Spinal cord (tissue), 10 donors: ENCODE measurements at places on chromosomes 2 and 18.

DNA sequence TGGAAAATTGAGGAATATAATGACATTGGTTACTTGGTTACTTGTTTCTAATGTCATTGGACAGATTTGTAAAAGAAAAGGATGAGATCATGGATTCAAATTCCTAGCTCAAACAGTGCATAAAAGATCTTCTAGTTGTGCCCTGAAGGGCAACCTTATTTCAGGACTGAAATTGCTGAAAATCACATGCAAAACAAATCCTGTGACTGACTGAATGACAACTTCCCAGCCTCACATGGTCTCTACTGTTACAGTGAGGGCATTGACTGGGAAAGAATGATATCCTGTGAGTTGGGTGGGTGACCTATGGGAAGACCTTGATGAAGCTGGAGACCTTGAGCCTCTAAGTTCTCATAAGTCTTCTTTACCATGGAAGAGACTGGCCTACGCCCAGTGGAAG, 90.4 kb upstream of the HAAO start:
- no peak for DNase-seq

DNA sequence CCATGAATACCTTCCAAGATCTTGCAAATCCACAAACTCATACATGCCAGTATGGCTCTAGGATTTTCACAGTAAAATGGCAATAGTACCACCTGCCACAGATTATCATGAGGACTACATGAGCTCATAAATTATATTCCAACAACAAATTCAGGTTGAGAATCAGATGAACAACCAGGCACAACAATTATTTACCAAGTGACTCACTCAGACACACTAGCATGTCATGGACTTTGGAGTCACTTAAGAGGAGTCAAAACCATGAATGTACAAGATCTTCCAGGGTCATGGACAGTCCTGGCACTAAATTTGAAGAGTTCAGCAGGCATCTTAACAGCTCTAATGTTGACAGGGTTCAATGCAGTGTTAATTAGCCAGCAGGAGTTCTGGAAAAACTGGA, 34.4 kb upstream of the BZW1 start:
- no peak for DNase-seq

DNA sequence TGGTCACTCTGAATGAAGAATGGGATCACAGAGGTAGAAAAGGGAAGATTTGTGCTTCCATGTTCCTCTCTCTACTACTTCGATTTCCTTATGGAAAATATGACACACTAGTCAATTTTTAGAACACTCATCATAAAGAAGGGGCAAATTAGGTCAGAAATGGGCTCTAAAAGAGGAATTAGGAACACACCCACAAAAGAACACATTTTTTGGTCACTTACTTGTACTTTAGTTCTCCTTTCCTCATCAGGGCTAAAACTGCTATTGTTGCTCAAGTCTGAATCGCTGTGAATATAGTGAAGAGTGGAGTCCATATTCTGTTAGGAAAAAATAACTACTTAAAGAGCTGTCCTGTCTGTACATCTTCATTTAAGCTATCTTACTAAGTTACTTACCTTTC, 52.6 kb downstream of the PPP4R1 start:
- DNase-seq: no peak

GRCh38 chr2:36088716-36089328, 266.8 kb upstream of the CRIM1 start:
- DNase-seq: no peak

- no peak for DNase-seq
Observed at GRCh38 chr2:229050133-229050532, 221.0 kb downstream of the PID1 start.
